ENCODE measurements at places on chromosomes 16 and 17.

DNA sequence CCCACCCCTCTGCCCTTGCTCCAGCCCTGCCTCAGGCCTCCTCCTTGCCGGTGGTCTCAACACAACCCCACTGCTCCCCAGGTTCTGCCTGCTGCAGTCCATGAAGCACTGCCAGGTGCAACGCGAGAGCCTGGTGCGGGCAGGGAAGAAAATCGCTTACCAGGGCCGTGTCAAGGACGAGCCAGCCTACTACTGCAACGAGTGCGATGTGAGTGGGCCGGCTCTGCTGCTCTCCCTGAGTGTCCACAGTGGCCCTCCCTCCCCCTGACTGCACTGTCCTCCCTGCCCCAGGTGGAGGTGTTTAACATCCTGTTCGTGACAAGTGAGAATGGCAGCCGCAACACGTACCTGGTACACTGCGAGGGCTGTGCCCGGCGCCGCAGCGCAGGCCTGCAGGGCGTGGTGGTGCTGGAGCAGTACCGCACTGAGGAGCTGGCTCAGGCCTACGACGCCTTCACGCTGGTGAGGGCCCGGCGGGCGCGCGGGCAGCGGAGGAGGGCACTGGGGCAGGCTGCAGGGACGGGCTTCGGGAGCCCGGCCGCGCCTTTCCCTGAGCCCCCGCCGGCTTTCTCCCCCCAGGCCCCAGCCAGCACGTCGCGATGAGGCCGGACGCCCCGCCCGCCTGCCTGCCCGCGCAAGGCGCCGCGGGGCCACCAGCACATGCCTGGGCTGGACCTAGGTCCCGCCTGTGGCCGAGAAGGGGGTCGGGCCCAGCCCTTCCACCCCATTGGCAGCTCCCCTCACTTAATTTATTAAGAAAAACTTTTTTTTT, 1.8 kb upstream of the TMEM88 start:
- DNase-seq = no peak

GRCh38 chr17:17781591-17782496, 54.9 kb downstream of the SREBF1 start:
- peak; percentile 18 for DNase-seq

- no peak for DNase-seq
Observed at GRCh38 chr17:83131401-83132011, 52.1 kb downstream of the METRNL start.

DNA sequence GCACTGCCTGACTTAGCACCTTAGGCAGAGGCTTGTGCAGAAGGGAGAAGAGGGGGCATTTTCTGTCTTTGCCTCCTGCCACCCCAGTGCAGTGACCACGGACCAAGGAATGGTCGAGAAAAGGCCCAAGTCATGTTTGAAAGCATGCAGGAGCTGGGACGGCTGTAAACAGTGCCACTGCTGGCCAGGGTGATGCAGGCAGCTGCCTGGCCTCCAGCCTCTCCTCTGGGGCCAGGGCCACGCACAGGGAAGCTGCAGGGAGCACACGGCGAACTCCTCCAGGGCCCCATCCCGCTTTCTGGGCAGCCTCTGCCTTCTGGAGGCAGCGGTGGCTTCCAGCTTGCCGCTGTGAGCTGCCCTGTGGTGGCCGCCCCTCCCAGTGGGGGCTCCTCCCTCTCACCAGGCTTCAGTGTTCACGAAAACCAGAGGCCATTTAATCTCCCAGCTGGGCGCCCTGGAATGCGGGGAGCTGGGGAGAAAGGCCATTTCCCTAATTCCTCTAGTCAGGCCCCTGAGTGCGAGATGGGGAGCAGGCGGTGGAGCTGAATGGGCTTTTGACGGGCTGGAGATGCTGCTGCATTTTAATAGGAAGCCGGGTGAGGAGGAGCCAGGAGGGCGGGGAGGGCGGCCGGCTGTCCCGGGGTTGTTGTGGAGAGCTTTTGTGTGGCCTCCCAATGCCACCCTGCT, 28.7 kb upstream of the DNAI2 start:
- no peak for DNase-seq

GRCh38 chr17:31321966-31322365, 544 bp upstream of the EVI2A start:
- peak; percentile 49 for DNase-seq

DNA sequence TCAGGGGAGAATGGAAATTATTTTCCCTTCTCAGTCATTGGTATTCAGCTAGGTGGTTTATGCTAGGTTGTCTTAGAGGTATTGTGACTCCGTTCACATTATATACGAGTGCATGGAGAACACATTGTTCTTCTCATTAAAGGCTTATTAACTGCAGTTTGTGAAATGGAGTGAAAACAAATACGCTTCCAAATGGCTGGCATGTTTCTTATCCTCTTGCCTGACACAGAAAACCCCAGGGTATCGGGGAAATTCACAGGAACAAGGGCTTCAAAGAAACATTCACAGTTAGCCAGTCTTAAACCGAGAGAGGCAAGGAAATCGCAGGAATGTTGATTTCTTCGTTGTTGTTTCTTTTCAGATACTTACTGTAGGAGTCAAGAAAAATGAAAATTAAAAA, 1047.9 kb upstream of the RBFOX1 start:
- DNase-seq = no peak

- no peak for DNase-seq
Observed at GRCh38 chr16:66503612-66504011, 46.3 kb downstream of the TK2 start.

All from CD4-positive, alpha-beta T cell treated with Interleukin-4 for 4 hours (primary cell).